Central memory CD8-positive, alpha-beta T cell (primary cell): ENCODE measurements at places on chromosomes 2 and 18.

GRCh38 chr2:190513877-190514276 is 20.6 kb downstream of the NEMP2 start:
- DNase-seq = no peak

DNA sequence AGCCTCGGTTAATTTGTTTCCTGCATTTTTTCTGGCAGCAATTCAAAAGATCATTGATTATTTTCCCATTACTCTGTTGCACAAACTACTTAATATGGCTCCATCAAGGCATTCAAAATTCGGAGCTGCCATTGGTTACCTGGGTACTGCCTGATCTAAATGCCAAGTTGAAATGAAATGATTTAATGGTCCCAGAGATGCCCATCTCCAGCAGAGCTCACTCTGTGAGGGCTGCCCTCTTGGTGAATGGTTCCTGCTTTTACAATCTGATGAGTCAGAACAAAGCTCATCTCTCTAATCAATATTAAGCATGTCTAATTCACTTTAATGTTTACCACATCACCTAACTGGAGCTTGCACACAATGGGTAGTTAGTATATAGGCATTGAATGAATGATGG is 126.1 kb downstream of the CTNNA2 start:
- no peak for DNase-seq

- no peak for DNase-seq
Measured at GRCh38 chr18:45034179-45034578, 353.5 kb downstream of the SETBP1 start.

DNA sequence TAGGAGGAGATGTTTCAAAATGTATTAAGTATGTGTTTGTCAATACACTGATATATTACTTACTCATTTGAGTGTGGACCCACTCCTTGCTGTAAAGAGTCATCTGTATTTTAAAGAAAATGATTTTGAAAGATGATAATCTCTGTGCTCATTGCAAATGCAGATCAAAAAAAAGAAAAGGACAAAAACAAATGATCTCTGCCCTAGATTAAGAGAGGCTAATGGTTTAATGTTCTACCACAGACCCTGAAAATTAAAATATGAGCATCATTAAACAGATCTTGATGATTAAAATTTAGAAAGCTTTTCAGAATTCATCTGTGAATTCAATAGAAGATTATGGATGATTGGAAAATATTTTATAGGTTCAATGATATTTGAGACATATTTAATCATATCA is 136.5 kb downstream of the CNTNAP5 start:
- no peak for DNase-seq

GRCh38 chr18:59877361-59877760 is 22.4 kb upstream of the PMAIP1 start:
- no peak for DNase-seq

GRCh38 chr18:48836231-48836805 is 114.4 kb downstream of the SMAD7 start:
- no peak for DNase-seq

DNA sequence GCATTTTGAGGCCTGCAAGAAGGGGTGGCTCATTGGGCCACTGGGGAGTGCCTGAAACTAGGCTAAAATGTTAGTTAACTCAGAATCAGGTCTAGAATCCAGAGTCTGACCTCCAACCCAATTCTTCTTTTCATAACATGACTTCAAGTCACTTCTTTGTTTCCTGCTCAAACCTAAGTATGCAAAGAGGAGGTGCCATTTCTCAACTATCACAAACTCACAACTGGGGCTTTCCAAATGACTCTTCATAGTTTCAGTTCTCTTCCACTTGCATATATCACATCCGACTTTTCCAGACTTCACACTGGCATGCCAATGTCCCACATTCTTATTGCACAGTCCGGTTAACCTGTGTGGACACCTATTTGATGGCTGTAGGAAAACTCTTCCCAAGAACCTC is 211.6 kb downstream of the TCF4 start:
- no peak for DNase-seq

DNA sequence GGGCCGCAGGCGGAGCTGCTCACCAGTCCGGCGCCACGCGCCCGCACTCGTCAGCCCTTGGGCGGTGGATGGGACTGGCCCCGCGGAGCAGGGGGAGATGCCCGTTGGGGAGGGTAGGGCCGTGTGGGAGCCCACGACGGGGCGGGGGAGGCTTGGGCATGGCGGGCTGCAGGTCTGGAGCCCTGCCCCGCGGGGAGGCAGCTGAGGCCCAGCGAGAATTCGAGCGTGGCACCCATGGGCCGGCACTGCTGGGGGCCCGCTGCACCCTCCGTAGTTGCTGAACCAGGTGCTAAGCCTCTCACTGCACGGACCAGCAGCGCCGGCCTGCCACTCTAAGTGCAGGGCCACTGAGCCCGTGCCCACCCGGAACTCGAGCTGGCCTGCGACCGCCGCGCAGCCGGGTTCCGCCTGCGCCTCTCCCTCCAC is 182.4 kb upstream of the ERBB4 start:
- DNase-seq = no peak
